ENCODE measurements at places on chromosomes 1 and 21. TPM values are rescaled to one million over a fixed set of nuclear protein-coding genes. Genes with fewer than 3 reads are reported as not detected.

GRCh38 chr1:159211331-159212136, 6.9 kb downstream of the ACKR1 start:
- H3K4me3 ChIP-seq, result no peak overlapping the region
- peak; percentile 63 for DNase-seq
- H3K27me3 ChIP-seq, result no peaks in the 10 kb centered on the region
- no peaks in the 10 kb centered on the region for H3K4me1 ChIP-seq

DNA sequence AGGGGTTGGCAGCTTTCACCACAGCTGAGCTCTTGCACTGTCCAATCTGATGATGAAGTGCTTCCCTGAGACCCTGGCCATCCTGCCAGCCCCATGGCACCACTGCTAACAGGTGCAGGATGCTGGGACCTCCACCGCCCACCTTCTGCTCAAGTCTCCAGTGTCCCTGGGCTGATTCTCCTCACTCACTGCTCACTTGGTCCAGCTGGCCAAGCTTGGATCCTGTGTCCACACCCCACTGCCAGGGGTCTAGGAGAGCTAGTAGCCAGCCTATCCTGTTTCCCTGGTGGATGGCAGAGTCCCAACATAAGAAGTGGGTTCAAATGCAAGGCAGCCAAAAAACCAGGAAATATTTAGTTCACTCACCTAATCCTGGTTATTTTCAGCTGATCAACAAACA, 217.2 kb upstream of the IRF2BP2 start:
- H3K4me3 ChIP-seq, result no peak overlapping the region
- DNase-seq, result no peak
- no peaks in the 10 kb centered on the region for H3K27me3 ChIP-seq

DNA sequence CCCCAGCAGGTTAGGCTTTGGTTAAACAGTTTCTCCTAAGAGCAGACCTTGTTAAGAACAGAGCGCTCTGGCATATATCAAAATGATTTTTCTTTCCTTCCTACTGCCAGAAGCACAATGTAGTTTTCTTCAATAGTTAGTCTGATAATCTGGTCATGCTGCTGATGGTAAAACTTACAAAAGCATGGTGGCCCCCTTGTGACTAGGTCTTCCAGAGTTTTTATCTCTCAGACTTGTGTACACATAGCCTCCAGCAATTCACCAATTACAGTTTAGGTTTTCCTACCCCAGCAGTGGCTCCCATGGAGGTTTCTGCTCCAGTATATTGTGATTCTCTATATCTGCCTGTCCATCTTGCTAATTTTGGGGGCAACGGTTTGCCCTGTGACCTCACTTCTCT, 73.3 kb upstream of the DPH5 start:
- H3K4me3 ChIP-seq, result no peak overlapping the region
- H3K27me3 ChIP-seq, result no peaks in the 10 kb centered on the region
- H3K36me3 ChIP-seq, result no peaks in the 10 kb centered on the region
- DNase-seq, result no peak
- H3K27ac ChIP-seq, result no peak overlapping the region
- H3K4me1 ChIP-seq, result no peaks in the 10 kb centered on the region

The KCNQ4 gene
- 1.4 TPM for total RNA-seq

The TDRD5 gene
- total RNA-seq, result 0.52 TPM

Data from Caco-2 (cell line).